Central memory CD8-positive, alpha-beta T cell (primary cell): ENCODE measurements at places on chromosomes 12 and 14.

DNA sequence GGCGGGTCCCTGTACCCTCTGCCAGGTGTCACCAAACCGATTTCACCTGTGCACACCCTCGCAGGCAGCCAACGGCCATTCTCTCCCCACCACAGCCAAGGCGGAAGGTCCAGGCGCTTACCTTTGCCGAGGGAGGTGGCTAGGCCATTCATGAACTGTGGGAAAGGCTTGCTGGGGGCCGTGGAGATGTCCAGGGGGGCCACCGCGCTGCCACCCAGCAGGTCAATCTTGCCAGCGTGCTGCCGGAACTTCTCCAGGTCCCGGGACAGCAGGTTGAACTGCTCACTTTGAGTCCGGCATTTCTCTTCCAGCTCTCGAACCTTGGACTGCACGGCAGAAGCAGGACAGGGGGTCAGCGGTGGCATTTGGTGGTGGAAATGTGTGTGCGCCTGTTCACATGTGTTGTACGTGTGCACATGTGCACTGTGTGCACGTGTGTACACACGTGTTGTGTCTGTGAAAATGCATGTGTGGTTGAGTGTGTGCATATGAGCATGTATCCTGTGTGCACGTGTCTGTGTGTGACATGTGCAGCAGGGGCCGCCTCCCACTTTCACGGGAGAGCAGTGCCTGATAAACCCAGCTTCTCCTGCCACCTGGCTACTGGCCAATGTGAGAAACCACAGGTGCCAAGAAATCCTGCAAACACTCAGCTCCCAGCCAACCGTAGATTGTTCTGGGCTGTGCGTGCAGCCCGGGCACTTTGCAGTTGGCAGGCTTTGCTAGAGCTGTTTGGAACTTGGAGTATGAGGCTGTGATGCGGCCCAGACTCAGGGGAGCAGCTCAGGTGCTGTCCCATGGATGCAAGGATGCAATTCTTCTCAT is 118.9 kb downstream of the PIWIL1 start:
- no peak for DNase-seq

DNA sequence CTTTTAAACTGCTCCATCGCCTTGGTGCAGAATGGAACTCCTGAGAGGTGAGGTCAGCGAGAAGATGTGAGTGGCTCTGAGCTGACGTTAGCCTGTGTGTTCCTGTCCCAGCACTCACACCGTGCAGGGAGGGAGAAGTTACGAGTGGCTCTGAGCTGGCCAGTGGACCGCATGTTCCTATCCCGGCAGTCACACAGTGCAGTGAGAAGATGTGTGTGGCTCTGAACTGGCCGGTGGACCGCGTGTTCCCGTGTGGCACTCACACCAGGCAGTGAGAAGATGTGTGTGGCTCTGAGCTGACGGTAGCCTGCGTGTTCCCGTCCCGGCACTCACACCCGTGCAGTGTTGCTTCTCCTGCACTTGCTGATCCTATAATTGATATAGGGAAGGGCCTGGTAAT is 59.9 kb downstream of the VCPKMT start:
- DNase-seq: no peak

GRCh38 chr14:62743560-62743959 is 301.7 kb downstream of the KCNH5 start:
- no peak for DNase-seq

DNA sequence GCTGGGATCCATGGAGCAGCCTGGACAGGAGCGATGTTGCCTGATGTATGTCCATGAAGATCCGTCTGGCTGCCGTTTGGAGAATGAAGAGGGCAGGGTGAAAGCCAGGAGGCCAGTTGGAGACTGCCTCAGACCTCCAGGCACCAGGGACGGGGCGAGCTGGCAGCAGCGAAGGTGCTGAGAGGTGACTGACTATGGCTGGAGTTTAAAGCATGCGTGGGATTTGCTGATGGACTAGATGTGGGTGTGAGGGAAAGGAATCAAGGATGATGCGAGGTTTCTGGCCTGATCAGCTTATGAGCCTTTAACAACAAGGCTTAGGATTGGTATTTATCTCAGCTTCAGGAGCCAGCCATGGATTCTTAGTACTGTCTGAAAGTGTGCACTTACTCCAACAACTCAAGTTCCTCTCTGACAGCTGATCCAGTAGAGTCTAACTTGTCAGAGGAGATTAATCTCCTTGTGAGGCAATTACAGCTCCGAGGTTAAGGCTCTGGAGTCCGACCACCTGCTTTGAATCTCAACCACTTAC is 49.4 kb downstream of the DYNC1H1 start:
- DNase-seq: no peak

DNA sequence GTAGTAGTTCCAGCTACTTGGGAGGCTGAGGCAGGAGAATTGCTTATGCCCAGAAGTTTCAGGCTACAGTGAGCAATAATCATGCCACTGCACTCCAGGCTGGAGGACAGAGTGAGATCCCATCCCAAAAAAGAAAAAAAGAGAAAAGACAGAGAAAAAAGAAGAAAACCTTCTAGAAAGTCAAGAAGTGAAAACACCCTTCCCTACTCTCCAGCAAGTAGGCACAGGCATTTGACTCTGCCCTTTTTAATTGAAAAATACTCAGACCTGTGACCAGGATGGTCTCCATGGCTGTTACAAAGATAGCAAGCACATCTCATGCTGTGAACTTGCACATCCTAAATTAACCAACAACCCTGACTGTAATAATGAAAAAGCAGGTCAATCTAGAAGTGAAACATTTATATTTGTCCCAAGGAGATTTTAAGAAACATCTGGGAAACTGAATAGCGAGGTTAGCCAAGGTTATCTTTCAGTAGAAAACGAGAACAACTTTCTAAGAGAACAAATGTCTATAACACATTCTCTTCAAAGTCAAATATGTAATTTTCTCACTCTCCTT is 2.0 kb downstream of the TMTC1 start:
- DNase-seq: no peak

- no peak for DNase-seq
These were observed 752 bp downstream of the DACT1 start for GRCh38 chr14:58638231-58639197.

- no peak for DNase-seq
These were observed 46.5 kb downstream of the CAND1 start for GRCh38 chr12:67315661-67316060.

DNA sequence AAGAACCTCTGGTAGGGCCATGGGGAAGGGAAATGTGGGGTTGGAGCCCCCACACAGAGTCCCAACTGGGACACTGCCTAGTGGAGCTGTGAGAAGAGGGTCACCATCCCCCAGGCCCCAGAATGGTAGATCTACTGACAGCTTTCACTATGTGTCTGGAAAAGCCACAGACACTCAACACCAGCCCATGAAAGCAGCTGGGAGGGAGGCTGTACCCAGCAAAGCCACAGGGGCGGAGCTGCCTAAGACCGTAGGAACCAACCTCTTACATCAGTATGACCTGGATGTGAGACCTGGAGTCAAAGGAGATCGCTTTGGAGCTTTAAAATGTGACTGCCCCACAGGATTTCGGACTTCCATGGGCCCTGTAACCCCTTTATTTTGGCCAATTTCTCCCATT is 97.8 kb downstream of the HMGA2 start:
- no peak for DNase-seq

DNA sequence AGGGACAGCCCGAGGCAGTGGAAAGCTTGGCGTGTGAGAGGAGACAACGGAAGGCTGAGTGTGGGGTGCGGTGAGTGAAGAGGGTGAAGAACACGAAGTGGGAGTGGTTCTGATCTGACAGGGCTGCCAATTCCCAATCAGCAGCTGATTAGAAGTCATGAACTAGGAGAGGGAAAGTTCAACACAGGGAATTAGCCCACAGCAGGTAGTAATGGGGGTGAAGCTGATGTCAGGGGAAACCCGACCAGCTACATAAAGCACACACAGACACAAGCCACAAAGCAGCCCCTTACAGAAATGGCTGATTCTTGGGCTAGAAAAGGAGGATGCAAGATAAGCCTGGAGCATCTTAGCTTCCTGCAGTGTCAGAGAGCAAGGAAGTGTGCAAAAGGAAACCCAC is 47.5 kb upstream of the TCL1A start:
- DNase-seq: no peak

- DNase-seq: no peak
These were observed 108.5 kb upstream of the FKBP4 start for GRCh38 chr12:2686280-2686646.

GRCh38 chr14:64602826-64603225 is 53.1 kb downstream of the PPP1R36 start:
- DNase-seq: no peak

- DNase-seq: no peak
These were observed 832.9 kb downstream of the C12orf50 start for GRCh38 chr12:87196321-87196720.

DNA sequence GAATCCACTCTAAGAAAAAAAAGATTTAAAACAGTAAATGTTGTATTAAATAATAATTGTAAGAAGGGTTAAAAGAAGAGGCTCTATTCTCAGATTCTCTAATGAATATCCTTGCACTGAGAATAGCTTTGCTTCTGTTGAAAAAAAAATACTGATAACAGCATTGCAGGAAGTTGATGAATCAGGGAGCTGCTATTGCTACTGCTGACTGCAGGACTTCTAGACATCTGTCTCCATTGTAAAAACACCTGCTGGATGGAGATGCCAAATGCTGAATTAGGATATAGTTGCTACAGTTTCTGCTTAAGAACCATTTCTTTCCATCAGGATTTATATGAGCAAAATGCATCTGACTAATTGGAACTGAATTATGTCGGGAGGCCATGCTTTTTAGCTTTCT is 50.3 kb upstream of the ANP32D start:
- DNase-seq: no peak

DNA sequence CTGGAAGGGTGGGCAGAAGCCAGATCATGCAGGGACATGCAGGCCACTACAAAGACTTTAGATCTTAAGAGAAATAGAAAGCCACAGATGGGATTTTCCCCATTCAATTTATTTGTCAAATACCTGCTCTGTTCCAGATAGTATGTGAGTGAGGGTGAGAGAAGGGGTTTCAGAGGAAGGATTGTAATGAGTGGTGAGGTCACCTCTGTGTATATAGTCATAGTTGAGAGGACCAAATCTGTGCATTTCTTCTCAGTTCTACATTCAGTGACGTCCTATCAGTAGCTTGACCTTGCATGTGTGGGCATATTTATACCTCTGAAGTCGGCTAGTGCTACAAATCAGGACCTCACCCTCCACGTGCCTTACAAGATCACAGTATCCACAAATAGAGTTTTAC is 31.2 kb upstream of the RBM19 start:
- DNase-seq: no peak

- no peak for DNase-seq
These were observed 164.1 kb downstream of the ZFP36L1 start for GRCh38 chr14:68628605-68629310.

DNA sequence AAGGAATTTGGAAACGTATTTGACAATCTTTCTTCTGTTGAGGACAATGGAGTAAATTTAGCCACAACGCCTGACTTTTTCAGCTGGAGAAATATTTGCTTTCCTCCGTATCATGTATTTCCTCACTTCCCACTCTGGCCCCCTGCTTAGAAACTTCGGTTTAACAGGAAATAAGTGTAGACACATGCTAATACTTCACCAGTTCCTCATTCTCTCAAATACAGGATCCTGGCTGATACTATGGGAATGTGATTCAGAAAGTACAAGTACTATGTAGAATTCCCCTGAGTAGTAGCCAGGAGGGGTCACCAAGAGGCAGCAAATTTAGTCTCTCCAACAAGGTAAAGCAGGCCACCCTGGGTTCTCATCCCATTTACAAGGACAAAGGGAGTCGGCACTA is 58.0 kb downstream of the FAR2 start:
- DNase-seq: no peak

GRCh38 chr12:11949738-11950411 is 120.9 kb upstream of the BCL2L14 start:
- no peak for DNase-seq

DNA sequence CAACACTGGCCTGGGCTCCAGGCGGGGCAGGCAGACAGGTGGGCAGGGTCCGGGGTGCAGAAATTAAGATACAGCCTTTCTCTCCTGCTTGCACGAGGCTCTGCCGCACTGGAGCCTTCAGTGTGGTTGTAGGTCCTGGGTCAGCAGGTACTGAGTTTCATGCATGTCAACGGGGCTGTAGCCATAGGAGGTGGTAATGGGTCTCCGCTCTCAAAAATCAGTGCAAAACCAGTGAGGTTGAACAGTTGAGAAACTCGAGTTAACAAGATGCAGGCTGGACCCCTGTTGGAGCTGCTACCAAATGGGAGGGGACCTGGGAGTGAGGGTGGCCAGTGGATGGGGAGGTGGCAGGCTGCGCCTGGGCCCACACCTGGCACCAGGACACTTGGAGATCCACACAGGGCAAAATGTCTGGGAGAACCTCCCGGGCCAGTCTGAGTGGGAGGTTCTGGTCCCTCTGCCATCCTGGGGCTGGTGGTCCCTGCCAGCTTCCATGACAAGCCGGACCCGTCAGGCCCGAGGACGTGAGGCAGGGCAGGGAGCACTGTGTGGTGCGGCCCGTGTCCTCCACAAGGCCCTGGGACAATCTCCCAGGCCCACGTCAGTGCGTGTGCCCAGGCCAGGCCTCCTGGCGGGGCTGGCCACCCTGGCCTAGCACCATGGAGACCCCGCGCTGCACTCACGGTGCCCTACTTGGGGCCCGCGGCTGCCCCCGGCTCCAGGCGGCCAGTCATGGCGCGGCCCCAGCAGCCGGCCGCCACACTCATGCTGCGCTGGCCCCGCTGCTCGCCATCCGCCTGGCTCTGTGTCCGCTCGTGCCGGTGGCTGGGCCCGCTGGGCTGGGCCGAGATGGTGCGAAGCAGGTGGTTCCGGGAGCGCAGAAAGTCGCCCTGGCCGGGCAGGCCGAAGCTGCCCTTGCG is 5.1 kb downstream of the ARL6IP4 start:
- no peak for DNase-seq

GRCh38 chr14:102545461-102546265 is 36.1 kb upstream of the ANKRD9 start:
- DNase-seq: no peak

DNA sequence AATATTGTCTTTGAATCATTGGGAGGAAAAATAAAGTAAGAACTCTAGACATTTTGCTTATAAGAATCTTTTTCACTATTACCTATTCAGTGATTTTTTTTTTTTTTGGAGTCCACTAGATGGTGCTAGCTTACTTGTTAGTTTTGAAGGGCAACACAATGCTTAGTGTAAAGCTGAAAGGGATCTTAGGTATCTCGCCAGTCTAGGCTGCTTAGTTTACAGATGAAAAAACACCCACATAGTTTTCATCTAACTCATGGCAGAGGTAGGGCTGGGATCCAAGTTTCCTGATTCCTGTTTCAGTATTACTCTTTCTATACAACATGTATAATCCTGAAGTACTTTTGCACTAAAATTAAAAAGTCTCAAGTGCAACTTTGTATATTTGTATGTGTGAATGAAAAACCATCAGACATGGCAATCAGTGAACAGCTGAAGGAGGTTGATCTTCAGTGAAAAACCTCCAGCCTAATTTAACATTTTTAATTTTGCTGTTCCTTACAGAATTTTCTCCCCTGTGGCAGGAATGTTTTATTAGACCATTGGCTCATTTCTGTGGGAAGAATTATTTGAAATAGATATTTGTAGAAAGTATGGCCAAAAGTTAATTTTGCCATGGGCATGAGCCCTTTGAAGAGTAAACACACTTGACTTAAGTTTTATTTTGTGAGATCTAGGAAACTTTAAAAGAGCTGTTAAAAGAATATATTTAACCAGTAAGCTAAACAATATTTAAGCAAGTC is 40.7 kb downstream of the LRRIQ1 start:
- DNase-seq: no peak
